Foreskin keratinocyte (primary cell): ENCODE measurements at places on chromosomes 1 and 21. TPM values are rescaled to one million over a fixed set of nuclear protein-coding genes. Genes with fewer than 3 reads are reported as not detected.

The HES4 gene
- total RNA-seq: 4.3 and 8.6 TPM in 2 replicates

- DNase-seq: no peak
These were observed 166.4 kb downstream of the ZZZ3 start for GRCh38 chr1:77516106-77516505.

GRCh38 chr1:981955-982558 lies at the start of gene PERM1:
TSS of gene PERM1 (minus strand) at chr1:982093. CDS start at chr1:981029, 1,064 bp downstream.
- DNase-seq: no peak

DNA sequence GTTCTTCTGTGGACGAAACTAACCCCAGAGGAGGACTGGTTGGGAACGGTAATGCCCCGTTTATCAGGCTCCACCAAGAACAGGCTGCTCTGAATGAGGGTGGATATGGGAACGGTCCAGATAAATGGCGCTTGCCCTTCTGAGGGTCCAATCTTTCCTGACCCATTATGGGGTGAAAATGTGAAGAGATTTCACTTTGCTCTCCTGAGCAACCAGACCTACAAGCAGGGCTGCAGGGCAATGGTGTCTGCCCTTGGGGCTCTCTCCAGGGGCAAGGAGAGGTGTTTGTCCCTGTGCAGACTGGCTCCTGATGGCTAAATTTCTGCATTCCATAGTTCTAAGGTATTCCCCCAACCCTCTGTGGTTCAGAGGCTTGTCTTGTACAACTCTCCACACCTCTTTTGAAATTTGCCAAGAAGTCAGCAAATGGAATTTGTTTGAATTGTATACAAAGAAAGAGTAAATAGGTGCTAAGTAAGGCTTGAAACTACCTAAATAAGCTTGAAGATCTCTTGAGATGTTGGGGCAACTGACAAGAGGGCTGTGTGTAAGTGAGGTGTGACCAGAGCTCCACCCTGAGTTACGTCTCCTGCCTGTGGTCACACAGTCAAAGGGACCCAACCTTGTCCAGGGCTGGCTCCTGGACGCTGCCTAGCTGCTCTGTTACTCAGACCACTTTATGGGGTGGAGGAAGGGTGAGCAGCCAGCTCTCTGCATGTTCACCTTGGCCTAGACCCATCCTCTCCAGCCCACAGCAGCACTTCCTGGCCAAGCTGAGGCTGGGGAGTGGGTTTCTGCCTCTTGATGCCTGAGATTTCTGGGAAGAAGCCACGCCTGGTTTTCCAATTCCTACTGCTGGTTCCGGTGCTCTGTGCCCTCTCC lies 24.8 kb downstream of the SLC2A1 start:
- DNase-seq: no peak

DNA sequence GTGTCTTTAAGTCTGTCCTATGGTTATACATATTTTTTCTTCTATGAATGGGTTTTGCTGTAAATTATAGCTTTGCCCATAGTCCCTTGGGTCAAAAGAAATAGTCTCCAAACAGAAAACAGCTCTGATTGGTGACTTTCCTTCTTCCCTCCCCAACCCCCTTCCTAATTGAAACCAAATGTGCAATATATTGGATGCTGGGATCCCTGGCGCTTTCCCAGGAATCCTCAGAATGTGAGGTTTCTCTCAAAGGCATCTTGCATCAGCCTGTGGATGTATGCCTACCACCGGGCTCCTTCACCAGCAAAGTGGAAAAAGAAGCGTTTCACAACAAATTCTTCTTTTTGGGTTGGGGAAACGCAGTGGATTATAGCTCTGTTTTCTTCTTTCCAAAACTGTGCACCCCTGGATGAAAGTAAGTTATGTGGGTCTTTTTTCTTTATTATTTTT lies at the start of gene DDR2:
Gene DDR2 (plus strand): TSS at position 248 of the 450 bp plus-strand sequence. CDS start 86,600 bp downstream, outside the sequence.
- DNase-seq: no peak

- no peak for DNase-seq
These were observed 6.0 kb downstream of the COLGALT2 start for GRCh38 chr1:184031409-184032107.

The DPH5 gene
- 43.1 and 46.8 TPM in 2 replicates for total RNA-seq

GRCh38 chr1:200535605-200536004 lies 84.9 kb downstream of the KIF14 start:
- DNase-seq: peak; percentile 50

- DNase-seq: peak; percentile 87
These were observed 79.0 kb upstream of the MAP10 start for GRCh38 chr1:232726048-232726779.

DNA sequence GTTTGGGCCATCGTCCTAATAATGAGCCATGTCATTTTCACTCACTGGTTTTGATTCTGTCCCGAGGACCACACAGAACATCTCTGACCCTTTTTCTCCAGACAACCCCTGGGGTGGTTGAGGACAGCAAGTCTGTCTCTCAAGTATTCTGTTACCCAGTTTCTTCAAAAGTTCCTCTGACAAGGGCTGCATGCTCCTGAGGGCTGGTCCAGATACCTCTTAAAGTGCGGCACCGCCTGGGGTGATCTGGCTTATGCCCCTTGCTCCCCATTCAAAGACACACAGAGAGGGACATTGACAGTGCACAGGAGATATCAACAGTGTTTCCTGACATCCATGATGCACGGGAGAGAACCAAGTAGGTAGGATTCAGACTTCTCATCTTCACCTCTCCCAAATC lies 132.9 kb upstream of the EDN2 start:
- DNase-seq: no peak
